ENCODE measurements at places on chromosomes 7 and 10.

DNA sequence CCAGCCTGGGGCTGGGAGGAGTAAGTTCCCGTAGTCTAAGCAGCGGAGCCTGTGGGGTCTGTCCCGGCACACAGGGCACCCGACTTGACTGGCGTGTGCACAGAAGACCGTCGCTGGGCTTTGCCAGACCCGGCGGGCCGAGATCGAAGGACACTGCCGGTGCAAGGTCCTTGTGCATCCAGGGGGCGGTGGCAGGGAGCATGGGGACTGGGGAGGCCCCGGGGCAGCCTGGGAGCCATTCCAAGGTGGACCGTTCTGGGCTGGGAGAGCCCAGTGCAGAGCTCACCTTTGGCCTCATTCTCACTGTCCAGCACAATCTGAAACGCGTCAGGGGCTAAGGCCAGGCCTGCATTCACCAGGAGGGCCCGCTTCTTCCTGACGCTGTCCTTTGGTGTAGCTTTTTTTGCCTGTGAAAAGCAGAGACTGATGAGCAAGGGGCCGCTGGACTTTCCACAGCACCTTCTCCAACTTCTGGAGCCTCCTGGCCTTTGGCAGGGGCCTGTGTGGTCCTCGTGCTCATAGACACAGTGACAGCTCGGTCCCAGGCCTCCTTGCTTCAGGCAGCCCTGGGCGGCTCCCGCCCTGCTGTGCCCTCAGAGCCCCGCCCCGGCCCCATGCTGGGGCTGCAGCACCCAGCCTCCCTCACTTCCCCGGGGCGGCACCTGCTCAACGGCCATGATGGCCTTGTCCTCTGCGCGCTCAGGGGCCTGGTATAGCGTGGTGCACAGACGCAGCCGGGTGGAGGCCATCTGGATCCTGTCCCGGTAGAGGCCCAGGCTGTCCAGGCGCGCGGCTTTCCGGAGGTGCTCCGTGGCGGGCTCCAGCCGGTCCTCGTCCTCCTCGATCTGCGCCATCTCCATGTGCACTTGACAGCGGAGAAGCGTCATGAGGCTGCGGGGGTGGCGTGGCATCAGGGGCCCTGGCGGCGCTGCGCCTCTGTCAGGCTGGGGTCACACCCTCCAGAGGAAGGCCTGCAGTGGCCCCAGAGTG is 20.3 kb downstream of the CFAP46 start:
- DNase-seq = no peak

- DNase-seq = no peak
Measured at GRCh38 chr10:65571011-65571570, 1354.7 kb upstream of the LRRTM3 start.

DNA sequence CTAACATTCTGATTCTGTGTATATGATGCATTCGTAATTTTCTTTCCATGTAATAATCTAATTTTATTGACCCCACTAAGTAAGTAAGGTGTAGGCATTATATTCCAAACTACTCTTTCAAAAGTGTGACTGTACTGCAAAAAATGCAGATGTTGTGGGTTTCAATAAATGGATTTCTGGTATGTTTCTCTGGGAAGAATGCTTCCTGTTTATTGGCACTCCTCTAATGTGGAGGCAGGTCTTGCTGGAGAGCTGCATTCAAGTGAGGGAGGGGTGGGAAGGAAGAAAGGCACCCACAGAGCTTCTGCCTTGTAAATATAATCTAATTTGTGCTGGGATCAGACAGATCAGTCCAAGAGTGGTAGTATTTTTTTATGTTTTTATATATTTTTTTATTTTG is 23.9 kb downstream of the ST7 start:
- no peak for DNase-seq

DNA sequence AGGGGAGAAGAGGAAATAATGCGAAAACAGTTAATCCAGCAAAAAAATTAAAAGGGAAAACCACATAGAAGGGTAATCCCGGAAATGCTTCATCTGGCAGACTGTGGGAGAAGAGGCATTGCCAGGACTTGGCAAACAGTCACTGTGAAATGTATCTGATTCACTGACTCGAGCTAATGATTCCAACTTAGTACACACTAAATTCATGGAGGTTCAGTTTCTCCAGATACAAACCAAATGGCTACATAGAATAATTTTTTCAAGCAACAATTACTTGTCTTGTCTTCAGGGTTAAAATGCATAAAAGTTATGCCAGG is 36.4 kb downstream of the GDI2 start:
- no peak for DNase-seq

DNA sequence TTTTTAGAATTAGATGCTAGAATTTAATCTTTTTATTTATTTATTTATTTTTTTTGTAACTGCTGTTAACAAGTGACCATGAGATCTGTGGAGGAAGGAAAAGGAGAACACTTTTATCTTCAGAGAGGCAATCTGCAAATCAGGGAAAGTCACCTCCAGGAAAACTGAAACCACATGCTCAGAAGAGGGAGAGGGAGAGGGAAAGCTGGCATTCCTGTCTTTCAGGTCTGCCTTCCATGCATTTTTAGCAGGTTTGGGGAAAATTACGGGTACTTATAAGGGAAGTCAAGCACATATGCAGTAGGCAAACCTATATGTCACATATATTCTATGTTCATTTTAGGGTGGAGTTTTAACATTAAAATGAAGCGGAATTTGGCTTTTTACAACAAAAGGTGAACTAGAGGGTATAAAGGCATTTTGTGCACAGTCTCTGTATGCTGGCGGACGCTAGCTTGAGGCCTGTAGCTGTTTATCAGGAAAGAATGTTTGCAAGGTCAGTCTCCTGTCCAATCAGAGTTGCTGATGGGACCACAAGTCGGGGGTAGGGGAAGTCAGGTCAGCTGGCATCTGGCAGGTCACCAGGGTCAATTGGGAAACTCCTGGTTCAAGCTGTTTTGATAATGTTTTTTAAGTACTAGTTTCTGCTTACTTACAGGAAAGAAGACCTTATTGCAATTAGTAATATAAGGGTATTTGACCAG is 333.5 kb downstream of the GPR158 start:
- no peak for DNase-seq

DNA sequence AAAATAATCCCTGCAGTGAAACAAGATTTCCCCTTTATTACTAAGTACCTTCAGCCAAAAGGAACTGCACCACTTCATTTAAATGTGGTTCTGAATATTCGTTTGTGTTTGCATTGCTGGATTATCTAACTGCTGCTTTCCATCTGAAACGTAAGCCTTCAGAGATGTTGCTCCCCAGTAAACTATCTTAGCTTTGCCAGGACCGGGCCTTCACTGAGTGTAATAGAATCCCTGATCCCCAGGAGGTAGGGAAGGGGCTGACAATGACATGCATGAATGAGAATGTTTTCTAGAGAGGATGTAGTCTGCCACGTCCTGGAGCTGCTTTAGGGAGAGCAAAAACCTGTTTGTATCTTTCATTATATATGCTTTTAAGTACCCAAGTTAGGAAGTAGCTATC is 19.5 kb upstream of the INSYN2A start:
- no peak for DNase-seq

GRCh38 chr7:116967254-116967922 is 14.1 kb downstream of the ST7 start:
- no peak for DNase-seq

GRCh38 chr10:1745780-1746456 is 8.6 kb upstream of the ADARB2 start:
- DNase-seq = no peak

DNA sequence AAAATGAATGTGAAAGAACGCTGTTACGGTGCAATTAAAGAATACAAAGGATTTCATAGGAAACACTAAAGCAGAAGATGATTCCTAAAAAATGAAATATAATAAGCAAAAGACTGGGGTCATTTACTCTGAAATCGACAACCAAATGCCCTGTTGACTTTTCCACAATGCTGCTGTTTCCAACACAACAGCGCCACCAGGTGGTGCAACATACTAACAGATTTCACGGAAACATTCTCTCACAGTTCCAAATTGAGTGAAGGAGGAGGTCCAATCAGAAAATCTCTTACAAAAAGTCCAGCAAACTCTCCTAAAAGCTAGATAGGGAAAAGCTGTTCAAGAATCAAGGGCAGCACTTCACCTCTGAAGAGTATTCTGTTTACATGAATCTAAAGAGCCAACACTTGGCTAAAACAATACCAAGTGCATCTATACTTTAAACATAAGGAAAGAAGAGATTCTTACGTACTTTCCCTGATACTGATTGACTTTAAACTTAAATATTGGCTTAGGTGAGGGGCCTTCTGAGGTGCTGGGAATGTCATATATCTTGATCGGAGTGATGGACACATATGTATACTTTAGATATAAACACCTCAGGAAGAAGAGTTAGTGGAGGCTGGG is 55.9 kb downstream of the UPF2 start:
- DNase-seq = peak; percentile 65

- DNase-seq = no peak
Measured at GRCh38 chr10:42962110-42962901, 114.6 kb upstream of the RET start.

DNA sequence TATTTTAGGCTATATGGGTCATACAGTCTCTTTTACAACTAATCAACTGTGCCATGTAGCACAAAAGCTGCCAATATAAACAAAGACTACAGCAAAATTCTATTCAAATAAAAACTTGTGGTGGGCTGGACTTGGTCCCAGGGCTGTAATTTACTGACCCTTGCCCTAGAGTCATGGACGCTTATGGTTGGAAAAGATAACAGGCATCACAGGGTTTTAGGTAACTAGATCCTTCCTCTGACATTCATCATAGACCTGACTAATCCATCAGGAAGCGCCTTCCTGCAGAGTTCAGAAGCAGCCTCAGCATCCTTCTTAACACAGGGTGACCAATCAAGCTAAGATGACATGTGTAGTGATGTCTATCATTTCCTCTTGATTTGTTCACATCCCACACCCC is 40.2 kb upstream of the GPAM start:
- no peak for DNase-seq

Measured in MM.1S (cell line).